Stimulated activated CD4-positive, alpha-beta T cell treated with anti-CD3 and anti-CD28 coated beads, Interleukin-1b, Interleukin-23, amount 100 ng/mL, for 48 hours (primary cell): ENCODE measurements at places on chromosomes 13 and 19.

DNA sequence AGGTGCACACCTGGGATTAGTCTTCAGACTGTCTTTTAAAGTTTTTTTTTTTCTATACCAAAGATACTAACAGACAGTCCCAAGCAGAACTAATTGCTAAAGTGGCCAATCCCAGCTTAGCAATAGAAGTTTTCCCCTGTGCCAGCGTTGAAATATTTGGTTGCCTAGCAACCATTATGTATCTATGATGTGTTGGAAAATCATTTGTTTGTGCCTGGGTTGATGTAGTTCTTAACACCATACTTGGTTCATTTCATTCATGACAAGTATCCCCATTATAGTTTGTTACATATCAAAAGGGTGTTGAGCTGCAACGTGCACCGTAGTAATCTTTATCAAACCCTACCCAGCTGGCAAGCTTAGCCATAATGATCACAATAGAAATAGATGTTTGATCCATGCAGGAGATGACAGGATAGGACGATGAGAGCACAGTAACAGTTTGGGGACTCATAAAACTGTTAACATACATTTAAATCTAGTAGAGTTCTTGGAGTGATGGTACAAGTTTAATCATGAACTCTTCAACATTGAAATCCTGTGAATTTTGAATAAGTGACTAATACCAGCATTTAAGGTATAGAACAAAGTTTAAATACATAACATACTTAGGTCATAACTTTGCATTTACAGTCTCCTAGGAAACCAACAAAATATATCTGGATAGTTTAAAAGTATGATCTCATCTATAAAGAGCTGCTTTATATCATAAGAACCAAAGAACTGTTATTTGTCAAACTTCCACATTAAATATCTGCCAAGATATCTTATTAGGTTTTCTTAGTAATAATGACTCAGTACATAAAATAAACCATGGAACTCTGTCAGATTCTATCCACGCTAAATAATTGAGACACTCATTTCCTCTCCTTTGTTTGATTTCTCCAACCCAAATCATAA is 73.4 kb downstream of the MBNL2 start:
- no peak for DNase-seq

- no peak for DNase-seq
Measured at GRCh38 chr13:80040196-80040980, 300.5 kb downstream of the SPRY2 start.

GRCh38 chr19:14000691-14001375 is 5.3 kb downstream of the RFX1 start:
- DNase-seq, result no peak

DNA sequence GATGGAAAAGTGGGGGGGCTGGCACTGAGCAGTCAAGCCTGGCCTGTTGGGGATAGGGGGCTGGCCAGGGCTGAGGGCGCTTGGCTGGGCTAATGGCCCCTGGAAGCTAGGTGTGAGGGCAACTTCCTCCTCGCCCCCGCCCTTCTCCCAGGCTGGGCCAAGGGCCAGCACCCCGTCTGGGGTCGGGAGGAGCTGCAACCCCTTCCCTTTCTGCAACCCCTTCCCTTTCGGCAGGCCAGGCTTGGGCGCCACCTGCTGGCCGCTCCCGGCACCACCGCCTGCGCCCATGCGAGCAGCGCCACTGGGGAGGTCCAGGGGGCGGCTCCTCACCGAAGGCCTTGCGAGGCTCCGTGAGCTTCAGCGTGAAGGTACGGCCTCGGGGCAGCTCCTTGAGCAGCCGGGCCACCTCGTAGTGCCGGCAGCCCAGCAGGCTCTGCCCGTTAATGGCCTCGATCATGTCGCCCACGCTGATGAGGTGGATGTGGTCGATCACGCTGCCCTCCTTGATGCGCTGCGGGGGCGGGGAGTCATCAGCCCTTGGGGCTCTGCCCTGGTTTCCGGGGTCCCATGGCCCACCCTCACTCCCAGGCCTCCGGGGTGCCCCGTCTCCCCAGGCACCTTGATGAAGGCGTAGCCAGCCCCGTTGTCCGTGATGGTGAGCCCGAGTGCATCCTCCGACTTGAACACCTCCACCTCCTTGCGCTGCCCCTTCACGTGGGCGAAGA is 5.0 kb upstream of the PTGER1 start:
- DNase-seq, result peak; percentile 71

DNA sequence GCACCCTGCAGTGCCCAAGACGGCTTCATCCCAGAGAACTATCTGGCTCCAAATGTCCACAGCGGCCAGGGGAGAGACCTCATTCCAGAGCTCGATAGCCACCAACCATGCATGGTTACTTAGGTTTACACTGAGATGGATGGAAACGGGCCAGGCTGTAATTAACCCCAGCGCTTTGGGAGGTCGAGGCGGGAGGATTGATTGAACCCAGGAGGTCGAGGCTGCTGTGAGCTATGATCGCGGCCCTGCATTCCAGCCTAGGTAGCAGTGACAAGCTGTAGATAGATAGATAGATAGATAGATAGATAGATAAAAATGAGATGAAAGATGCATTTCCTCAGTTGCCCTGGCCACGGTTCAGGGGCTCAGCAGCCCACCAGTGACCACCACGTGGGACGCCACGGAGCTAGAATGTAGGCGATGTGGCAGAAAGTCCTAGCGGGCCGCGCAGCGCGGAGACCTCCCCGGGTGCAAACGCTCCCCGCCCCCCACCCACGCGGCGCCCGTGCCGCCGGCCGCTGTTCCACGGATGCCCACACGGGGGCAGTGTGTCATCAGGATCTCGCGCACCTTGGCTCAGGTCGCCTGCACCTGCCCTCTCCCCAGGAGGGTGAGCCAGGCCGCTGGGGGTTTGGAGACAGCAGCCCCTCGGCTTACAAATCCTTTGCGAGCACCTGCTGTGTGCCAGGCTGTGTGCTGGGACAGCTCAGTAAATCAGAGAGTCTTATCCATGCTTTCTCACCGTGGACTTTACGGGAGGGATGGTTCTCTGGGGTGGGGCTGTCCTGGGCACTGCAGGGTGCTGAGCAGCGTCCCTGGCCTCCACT is 13.5 kb upstream of the TLE5 start:
- DNase-seq, result peak; percentile 75

DNA sequence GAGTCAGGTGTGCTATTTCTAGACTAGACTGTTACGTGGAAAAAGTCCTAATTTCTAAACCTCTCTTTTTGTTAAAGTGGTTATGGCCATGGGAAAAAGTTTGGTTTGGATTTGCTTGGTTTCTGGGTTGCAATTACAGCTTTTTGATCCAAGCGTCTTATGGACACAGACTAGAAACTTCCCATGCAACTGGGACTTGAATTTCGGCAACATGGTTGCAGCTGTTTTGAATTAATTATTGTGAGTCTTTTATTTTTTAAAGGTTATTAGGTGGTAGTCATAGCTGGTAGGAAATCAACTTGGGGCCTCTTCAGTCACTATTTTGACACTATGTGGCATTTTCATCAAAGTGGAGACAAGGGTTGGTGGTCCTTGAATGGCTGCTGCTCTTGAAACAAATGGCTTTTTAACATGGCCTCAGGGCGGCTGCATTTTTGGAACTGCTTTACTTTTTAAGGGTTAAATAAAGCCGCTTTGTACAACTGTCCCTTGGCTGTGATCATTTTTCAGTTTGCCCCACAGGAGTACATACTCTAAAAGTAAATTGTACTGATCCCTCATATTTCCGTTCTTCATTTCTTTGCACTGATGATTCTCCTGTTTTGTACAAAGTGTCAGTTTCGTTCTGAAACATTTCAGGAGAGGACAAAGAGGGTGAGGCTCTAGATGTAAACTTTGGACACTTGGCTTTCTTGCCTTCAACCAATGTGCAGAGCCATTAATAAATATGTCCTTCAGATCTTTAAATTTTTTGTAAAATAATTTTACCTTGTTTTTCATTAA is 15.9 kb downstream of the HNRNPM start:
- no peak for DNase-seq

DNA sequence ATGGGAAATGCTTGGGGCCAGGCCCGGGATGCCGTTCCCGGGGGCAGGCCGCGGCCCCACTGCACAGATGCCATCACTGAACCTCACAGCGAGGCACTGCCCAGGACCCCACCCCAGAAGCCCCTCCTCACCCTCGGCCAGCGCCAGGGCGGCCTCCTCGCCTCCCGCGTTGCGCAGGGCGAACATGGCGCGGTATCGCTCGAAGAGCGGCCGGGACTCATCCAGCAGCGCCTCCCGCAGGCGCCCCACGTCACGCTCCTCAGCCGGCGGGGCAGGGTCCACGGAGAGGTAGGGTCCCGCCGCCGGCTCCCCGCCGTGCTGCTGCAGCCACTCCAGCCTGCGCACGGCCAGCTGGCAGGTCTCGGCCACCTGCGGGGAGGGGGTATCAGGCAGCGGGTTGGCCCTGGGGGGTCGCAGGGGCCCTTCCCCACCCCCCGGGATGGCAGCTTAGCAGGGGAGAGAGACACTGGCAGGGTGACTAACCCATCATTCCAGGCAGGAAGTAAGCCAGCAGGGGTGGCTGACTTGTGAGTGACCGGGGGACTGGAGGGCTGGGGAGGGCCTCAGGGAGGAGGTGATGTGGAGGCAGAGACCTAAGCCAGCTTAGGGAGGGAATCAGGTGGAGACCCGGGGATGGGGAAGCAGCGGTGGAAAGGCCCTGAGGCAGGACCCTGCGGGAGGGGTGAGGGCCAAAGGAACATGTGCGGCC is 8.2 kb downstream of the DOHH start:
- no peak for DNase-seq

DNA sequence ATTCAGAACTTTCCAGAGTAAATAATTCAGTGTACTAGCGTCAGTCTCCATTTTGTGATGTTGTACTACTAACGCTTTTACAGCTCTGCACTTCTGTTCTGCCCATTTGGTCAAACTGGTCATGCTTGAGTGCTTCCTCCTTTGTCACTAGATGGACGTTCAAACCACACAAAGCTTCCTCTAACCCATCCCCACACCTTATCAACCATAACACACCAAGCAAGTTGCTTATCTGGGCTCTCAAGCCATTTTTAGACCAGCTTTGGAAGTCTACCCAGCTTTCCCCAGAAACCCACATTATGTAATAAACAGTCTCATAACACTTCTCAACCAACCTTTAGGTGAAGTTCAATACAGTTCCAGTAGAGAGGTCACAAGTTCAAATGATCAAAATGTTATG is 2.3 kb upstream of the ZNF347 start:
- no peak for DNase-seq

- DNase-seq, result no peak
Measured at GRCh38 chr19:17988161-17988560, 19.8 kb upstream of the ARRDC2 start.

- DNase-seq, result no peak
Measured at GRCh38 chr13:111047326-111047725, 67.8 kb upstream of the ARHGEF7 start.
